Natural killer cell treated with Interleukin-12 subunit alpha and Interleukin-12 subunit beta and Interleukin-15 and Interleukin-18, amount 100 ng/mL, for 72 hours (primary cell): ENCODE measurements at places on chromosomes 2 and 18. TPM values are rescaled to one million over a fixed set of nuclear protein-coding genes. Genes with fewer than 3 reads are reported as not detected.

GRCh38 chr2:203418271-203418670 is 90.1 kb downstream of the ABI2 start:
- peaks cover 21% of the 10 kb centered on the region for H3K36me3 ChIP-seq
- no peaks in the 10 kb centered on the region for H3K27me3 ChIP-seq
- no peak for DNase-seq
- no peak overlapping the region for H3K27ac ChIP-seq

GRCh38 chr2:224520064-224520463 is 65.1 kb downstream of the CUL3 start:
- DNase-seq = no peak
- no peaks in the 10 kb centered on the region for H3K27me3 ChIP-seq
- H3K27ac ChIP-seq = peak overlapping the region; percentile 53
- peaks cover 56% of the 10 kb centered on the region for H3K4me1 ChIP-seq
- peak overlapping the region; percentile 42 for H3K4me3 ChIP-seq

DNA sequence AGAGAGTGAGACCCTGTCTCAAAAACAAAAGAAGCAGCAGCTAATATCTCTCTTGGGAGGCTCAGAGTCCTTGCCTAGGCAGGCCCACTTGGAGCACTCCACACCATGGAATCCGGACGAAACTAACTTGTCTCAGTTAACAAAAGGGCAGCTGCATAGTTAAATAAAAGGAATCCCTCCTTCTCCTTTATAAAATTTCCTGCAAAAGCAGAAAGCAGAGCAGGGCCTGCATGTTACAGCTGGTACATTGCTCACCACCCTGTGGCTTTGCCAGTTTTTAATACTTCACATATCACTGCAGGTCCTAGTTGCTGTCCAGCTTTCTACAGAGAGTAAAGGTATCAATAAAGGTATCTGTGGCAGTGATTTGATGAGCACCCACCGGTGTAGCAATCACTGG is 93.6 kb downstream of the ASAP2 start:
- no peak overlapping the region for H3K4me3 ChIP-seq
- DNase-seq = no peak
- no peaks in the 10 kb centered on the region for H3K36me3 ChIP-seq
- H3K4me1 ChIP-seq = no peaks in the 10 kb centered on the region
- H3K27me3 ChIP-seq = peaks cover 11% of the 10 kb centered on the region

SERPINB3 gene
- not detected for total RNA-seq

DNA sequence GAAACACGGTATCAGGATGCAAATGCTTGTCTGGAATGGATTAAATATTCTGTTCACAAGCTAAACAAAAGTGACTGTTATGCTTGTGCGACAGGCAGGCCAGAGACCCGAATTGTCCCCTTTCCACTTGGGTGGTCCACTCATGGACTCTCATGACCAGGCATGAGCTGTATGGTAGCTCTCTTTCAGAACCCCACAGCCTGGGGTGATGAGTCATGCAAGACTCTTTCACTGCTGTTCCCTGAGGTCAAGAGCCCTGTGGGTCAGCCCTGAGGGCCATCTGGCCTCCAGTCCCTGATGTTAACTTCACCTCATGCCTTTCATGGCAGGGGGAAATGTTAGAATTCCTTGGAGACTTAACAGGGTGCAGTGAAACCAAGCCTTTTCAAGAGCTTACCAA is 13.7 kb upstream of the SAP130 start:
- DNase-seq = no peak
- H3K4me3 ChIP-seq = no peak overlapping the region
- H3K27me3 ChIP-seq = peaks cover 43% of the 10 kb centered on the region
- peaks cover 11% of the 10 kb centered on the region for H3K4me1 ChIP-seq
- no peak overlapping the region for H3K27ac ChIP-seq

- H3K27ac ChIP-seq = no peak overlapping the region
- no peak for DNase-seq
- H3K4me1 ChIP-seq = peaks cover 15% of the 10 kb centered on the region
- H3K27me3 ChIP-seq = no peaks in the 10 kb centered on the region
- no peak overlapping the region for H3K4me3 ChIP-seq
These were observed 319.3 kb downstream of the PTPRM start for GRCh38 chr18:7886436-7886835.

DNA sequence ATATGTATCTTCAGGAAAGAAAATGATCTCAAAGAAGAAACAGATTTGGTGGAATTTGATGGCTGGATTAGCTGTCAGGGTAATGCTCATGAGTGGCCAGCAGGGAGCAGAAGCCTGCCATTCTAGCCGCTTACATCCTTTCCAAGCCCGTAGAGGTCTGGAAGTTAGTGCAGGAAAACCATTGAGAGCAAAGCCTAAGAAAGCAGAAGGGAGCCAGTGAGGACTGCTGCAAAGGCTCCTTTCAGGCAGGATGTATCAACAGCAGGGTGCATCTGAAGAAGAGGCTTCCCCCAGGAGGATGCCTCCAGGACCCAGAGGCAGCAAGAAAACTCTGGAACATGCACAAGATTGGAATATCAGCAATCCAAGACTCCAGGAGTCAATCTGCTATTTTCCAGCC is 22.9 kb upstream of the LBH start:
- no peak for DNase-seq
- no peak overlapping the region for H3K4me3 ChIP-seq
- peaks cover 18% of the 10 kb centered on the region for H3K4me1 ChIP-seq
- no peaks in the 10 kb centered on the region for H3K36me3 ChIP-seq
- no peaks in the 10 kb centered on the region for H3K27me3 ChIP-seq
- H3K27ac ChIP-seq = peak overlapping the region; percentile 87

RNU2-63P gene
- total RNA-seq = 39.8 TPM

HOXD13 gene
- total RNA-seq = not detected

DNA sequence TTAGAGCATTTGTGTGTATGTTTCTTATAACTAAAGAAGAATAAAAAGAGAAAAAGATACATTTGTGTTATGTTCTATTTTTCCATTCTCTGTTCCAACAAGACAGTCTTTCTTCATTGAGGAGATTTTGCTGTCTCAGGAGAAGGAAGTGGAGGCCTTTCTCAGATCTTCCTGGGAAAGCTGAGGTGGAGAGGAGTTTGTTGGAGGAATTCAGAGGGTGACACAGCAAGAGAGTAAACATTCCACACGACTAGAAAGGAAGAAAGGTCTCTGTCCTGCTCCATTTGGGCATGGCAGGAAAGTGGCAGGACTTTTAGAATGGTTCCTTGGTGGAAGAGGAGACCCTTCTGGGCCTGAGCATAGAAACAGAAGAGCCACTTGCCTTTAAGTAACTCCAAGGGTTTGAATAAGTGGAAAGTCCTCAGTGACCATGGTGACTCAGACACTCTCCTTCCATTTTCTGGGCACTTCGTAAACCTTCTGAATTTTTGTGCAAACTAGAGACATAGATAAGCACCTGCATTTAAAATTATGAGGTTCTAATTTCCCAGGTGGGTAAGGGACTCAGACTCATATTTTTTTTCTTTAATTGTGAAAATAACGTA is 52.3 kb upstream of the COL5A2 start:
- H3K27ac ChIP-seq = no peak overlapping the region
- no peak overlapping the region for H3K4me3 ChIP-seq
- DNase-seq = no peak

DNA sequence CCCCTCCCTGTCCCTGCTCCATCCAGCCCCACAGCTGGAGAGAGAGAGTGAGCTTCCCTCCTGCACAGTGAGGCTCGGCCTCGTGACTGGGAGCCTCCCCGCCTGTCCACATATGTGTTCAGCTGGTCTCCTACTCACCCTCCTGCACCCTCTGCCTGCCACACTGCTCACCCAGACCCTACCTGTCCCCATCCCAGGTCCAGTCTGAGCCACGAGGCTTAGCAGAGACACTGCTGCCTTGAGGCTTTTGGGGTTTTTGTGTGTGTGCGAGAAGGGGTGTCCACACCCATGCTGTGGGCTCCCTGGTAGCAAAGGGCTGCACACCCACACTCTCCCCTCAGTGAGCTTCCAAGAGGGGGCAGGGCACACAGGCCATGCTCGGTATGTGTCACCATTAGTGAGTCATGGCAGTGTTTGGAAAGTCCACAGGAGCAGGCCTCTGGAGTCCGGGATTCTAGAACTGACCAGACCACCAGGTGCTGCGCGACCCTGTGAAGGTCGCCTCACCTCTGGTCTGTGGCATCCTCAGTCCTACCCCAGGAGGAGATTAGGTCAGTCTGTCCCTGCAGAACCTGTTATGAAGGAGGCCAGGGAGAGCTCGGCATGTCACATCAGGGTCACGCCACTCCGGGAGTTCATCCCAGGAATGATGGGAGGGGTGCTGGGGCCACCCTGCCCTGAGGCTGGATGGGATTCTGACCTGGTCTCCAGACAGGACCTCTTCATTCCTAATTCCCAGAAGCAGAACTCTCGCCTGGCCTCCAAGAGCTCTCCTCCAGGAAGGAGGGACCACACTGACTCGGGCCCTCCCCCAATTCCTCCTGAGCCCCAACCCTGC is 39.9 kb upstream of the SMAD7 start:
- H3K4me1 ChIP-seq = peaks cover 7% of the 10 kb centered on the region
- no peak overlapping the region for H3K4me3 ChIP-seq
- no peak overlapping the region for H3K27ac ChIP-seq
- no peak for DNase-seq
- H3K36me3 ChIP-seq = no peaks in the 10 kb centered on the region

- H3K4me3 ChIP-seq = no peak overlapping the region
- H3K27ac ChIP-seq = no peak overlapping the region
- H3K4me1 ChIP-seq = peaks cover 9% of the 10 kb centered on the region
These were observed 31.6 kb upstream of the GPR155 start for GRCh38 chr2:174518395-174518794.

TLX2 gene
- 0.95 TPM for total RNA-seq

GRCh38 chr2:136411946-136412345 is 294.0 kb upstream of the CXCR4 start:
- peaks cover 12% of the 10 kb centered on the region for H3K27me3 ChIP-seq
- no peak for DNase-seq
- H3K4me1 ChIP-seq = peaks cover 7% of the 10 kb centered on the region
- H3K4me3 ChIP-seq = no peak overlapping the region
- H3K36me3 ChIP-seq = no peaks in the 10 kb centered on the region

GRCh38 chr2:124485659-124486058 is 460.6 kb downstream of the CNTNAP5 start:
- no peak overlapping the region for H3K4me3 ChIP-seq
- DNase-seq = no peak
- H3K27ac ChIP-seq = no peak overlapping the region
- peaks cover 5% of the 10 kb centered on the region for H3K36me3 ChIP-seq
- H3K27me3 ChIP-seq = no peaks in the 10 kb centered on the region

ERFE gene
- total RNA-seq = 0.20 TPM

DNA sequence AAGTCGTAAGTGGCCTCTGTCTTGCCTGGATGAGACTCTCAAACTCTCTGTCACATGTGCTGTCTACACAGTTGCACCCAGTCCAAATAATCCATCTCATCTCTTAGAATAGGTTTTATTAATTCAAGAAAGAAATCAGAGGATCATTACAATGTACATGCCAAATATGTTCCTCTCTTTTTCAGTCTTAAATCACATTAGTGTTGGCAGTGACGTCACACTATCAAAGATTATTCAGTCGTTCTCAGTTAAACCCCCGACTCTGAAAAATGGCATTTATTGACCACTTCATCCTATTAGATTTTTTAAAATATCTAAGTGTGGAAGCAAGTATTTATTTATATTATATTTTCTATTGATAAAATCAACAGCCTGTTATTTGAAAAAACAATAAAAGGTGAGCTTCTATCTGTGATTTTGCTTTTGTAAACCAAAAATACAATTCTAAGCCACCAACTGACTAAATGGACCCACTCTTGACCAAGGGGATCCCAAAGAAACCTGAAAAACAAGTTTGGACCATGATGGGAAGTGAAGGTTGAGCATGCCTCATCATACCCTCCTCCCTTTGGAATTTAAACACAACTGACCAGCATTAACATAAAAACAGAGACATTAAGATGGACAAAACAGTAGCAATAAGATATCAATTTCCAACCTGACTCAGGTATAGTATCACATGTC is 1894.4 kb upstream of the LRRTM1 start:
- no peak overlapping the region for H3K27ac ChIP-seq
- no peak for DNase-seq
- H3K27me3 ChIP-seq = no peaks in the 10 kb centered on the region
- H3K4me1 ChIP-seq = no peaks in the 10 kb centered on the region
- peaks cover 14% of the 10 kb centered on the region for H3K36me3 ChIP-seq
- no peak overlapping the region for H3K4me3 ChIP-seq

DNA sequence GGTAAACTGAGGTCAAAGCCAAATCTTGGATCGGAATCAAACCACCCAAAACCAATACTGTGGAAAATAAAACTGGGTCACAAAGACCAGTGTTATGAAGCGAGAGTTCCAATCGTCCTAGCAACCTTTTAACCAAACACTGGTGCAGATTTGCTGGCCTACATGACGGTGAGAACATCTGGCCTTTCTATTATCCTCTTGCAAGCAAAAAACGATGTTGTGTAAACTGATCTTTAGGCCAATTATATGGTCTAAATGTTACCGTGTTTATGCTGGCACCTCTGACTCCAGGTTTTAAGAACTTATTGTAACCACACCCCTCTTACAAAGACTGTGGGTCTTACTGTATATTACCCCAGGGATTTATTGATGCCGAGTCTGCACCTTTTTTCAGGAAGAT is 145.9 kb downstream of the GFPT1 start:
- DNase-seq = no peak
- no peaks in the 10 kb centered on the region for H3K36me3 ChIP-seq
- no peak overlapping the region for H3K4me3 ChIP-seq
- H3K27ac ChIP-seq = no peak overlapping the region
- no peaks in the 10 kb centered on the region for H3K4me1 ChIP-seq

DNA sequence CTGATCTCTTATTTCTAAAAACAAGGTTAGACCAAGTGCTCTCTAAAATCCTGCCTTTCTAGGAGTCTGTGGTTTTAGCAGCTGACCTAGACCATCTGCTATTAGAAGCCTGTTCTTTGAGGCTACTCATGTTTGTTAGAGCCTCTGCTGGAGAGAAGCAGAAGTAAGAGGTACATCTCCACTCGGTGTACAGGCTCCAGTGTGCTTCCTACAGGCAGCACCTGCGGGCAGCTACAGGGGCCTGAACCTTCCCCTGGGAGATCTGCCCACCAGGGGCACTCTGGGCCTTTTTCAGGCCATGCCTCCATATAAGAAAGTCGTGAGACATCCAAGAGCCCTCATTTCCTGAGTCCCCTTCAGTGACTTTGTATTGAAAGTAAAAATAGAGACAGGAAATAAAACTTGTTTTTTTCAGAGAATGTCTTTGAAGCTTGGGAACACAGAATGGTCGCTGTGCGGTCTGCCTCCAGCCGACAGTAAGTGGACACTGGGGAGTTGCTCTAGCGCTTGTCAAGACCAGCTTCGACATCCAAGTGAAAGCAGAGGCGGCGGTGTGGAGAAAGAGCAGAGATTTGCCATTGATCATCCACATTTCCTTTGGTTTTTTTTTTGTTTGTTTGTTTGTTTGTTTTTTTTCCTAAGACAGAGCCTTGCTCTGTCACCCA is 31.7 kb downstream of the ONECUT2 start:
- H3K27me3 ChIP-seq = peaks cover 11% of the 10 kb centered on the region
- no peaks in the 10 kb centered on the region for H3K36me3 ChIP-seq
- no peak overlapping the region for H3K4me3 ChIP-seq
- no peak for DNase-seq
